ENCODE measurements at places on chromosomes 16 and 17.

GRCh38 chr16:82643936-82644630, 17.3 kb downstream of the CDH13 start:
- no peak for DNase-seq

- DNase-seq = no peak
These were observed 1.8 kb downstream of the B9D1 start for GRCh38 chr17:19360772-19361171.

DNA sequence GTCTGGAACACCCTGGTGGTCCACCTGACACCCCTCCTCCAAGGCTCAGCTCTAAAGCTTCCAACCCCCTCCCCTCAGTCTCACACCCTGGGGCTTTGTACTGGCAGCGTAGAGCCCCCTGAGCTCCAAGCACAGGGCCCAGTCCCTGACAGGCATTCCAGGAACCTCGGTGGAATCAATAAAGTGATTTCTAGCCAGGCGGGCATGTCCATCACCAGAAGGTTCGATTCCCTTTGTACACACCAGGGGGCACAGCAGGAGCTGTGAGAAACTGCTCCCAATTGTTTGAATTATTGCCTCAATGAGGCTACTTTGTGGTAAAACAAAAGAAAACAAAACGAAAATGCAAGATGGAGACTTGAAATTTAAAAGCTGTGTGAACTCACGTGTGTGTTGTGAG, 51.8 kb downstream of the SMPD3 start:
- DNase-seq = no peak

GRCh38 chr17:78020717-78021108, 62.2 kb downstream of the TNRC6C start:
- DNase-seq = no peak

GRCh38 chr16:89823087-89823823, 5.0 kb upstream of the SPIRE2 start:
- no peak for DNase-seq

DNA sequence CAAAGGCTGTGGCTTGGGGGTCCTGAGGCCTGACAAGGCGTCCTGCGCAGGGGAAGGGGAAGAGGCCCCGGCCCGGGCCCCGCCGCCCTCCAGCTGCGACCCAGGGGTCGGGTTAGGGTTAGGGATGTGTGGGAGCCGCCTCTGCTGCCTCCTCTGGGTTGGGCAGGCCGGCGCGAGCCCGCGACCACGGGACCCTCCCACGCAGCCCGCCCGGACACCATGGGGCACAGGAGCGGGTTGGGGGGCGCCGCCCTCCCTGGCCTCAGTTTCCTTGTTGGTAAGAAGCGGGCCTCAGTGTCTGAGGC, 386 bp downstream of the CIAO3 start:
- DNase-seq = no peak

- DNase-seq = no peak
These were observed 47.4 kb upstream of the MEIOC start for GRCh38 chr17:44608727-44609435.

DNA sequence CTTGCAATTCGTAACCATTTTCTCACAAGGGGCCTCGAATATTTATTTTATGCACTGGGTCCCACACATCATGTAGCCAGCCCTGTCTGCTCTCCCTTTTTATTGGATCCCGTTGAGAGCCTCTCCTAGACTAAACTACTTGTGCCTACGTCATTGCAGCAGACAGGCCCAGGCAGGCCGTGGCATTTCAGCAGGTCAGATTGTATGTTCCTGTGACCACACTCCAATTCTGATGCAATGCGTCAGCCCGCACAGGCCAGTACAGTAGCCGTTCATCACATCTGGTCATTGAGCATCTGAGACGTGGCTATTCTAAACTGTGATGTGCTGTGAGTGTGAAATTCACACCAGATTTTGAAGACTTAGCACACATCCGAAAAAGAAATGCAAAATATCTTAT, 42.2 kb downstream of the ABAT start:
- DNase-seq = no peak

GRCh38 chr17:73231395-73231794, 30.3 kb downstream of the CPSF4L start:
- no peak for DNase-seq

DNA sequence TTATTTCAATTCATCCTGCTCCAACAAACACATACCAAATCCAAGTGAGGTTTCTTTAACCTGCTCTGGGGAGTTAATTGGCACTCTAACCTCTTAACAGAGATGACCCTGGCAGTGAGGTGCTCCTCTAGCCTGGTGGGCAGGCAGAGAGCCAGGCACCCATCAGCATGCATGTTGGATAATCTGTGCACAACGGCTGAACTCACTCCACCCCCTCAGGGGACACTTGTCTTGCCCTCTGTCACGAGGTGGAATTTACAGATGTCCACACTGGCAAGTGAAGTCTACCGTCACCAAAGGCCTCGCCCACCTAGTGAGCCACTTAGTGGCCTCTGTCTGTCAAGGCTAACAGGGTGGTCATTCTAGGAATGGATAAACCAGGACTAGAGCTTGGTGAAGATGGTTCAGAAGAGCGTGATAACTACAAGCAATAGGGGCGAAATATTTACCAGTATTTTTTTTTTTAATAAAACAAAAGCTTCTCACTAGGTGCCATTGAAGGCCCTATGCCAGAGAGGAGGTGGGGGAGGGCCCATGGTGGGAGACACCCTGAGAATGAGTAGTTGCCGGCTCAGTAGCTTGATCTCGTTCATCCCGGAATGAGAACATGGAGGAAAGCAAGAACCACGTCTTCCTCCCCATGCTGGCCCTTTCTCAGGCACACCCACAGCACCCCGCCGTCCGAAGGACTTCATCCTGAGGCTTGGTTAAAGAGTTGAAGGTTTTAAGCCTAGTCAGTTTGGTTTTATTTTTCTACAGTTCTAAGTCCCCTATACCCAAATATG, 25.2 kb downstream of the PLD6 start:
- DNase-seq = no peak

GRCh38 chr17:3960764-3961163, 3.5 kb downstream of the ATP2A3 start:
- DNase-seq = no peak

- no peak for DNase-seq
These were observed 1852.1 kb downstream of the TP53TG3F start for GRCh38 chr16:35311475-35311874.

GRCh38 chr16:57766714-57767348, 31.3 kb downstream of the KATNB1 start:
- DNase-seq = no peak

DNA sequence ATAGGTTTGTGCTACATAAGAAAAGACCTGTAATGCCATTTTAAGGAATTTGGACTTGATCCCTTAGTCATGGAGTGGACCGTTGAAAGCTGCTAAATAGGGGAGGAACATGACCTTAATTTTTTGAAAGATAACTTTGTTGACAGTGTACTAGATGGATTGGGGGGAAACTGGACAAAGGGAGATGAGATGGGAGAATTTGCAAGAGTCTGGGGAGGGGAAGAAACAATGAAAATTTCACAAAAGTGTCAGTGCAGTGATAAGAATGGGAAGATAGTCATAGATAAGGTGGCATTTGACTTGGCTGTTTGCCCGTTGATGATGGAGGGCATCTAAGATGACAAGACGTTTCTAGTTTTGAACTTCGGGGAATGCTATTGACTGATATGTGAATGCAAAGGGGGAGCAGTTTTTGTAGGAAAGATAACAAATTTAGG, 22.3 kb upstream of the KRT10 start:
- no peak for DNase-seq

DNA sequence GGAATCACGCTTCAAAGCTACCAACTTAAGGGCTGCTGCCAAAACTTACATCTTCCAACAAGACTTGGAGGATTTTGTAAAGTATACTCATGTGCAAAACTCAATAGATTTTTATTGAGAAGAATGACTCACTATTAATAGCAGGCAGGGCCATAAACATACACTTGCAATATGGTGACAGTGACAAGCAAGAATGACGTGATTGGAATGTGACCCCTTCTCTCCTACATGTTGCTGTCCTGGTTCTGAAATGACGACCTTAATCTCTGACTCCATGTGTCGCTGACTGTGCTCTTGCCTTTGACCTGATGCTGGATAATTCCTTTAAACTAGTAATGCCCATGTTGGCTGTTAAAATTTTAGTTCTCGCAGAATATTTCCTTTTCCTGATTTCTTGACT, 174.5 kb downstream of the PARN start:
- no peak for DNase-seq

DNA sequence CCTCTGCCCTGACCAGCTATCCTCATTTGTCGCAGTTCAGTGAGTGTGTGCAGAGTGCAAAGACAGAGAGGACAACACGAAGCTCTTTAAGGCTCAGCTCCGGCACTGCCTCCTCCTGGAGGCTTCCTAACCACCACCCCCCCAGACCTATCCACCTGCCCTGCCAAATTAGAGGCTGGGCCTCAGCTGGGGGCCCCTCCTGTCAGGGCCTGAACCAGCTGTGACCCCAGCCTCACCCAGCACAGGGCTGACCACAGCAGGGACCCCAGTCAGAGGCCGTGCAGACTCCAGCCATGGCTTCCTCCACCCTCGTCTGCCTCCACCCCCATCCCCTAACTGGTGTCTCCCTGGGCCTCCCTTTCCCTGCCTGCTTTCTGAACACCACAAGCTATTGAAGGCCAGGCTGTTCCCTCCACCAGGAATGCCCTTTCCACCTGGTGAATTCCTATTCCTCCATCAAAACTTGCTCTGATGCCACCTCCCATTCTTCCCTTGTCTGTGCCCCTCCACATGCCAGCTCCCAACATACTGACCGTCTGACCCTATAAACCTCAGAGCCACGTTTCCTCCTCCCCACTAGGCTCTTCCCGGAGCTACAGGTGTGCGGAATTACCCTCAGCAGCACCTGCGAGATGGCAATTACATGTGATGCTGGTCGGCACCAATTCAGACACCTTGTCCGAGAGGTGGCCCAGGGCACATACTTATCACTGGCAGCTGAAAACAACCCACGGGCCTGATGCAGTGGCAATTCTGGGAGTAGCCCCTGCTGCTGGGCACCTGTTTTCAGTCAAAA, 8.8 kb downstream of the SREBF1 start:
- DNase-seq = no peak

DNA sequence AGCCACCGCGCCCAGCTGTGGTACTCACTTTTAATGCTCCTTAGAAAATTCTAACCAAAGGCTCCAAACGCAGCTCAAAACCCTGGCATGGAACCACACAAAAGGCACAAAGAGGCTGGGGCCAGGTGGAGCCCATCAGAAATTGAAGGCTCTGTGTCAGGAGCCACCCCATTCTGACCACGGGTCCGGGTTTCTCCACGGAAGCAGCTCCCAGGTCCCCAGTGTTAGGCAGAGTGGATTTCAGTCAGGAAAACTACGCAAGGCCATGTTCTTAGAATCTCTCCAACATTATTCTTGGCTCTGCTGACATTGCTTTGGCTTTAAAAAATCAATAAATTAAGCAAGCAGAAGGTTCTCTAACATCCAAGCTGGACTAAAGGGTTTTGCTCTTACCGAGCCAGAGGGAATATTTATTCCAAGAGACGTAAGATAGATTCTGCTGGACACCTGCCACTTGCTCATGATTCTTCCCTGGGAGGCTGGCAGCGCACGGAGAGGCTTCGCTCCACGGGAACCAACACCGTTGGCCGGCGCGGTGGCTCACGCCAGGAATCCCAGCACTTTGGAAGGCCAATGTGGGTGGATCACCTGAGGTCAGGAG, 93.5 kb downstream of the NXN start:
- no peak for DNase-seq

DNA sequence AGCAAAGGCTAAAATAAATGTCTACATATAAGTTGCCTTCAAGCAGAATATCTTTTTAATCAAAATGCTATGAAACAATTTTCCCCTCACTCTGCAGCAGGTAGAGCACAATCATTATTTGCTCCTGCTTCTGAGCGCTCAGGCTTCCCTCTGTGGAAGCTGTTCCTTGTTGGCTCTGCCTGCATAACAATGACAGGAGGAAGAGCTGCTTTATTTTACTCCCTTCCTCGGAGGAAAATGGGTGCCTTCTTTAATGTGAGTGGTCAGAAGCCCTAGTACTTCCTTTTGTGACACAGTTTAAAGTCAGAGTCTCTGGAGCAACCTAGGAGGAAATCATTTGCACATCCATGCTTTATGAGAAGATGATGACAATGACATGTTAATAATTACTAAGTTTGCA, 492.1 kb downstream of the CDH8 start:
- no peak for DNase-seq

GRCh38 chr16:23826528-23827045, 9.2 kb upstream of the PRKCB start:
- no peak for DNase-seq

DNA sequence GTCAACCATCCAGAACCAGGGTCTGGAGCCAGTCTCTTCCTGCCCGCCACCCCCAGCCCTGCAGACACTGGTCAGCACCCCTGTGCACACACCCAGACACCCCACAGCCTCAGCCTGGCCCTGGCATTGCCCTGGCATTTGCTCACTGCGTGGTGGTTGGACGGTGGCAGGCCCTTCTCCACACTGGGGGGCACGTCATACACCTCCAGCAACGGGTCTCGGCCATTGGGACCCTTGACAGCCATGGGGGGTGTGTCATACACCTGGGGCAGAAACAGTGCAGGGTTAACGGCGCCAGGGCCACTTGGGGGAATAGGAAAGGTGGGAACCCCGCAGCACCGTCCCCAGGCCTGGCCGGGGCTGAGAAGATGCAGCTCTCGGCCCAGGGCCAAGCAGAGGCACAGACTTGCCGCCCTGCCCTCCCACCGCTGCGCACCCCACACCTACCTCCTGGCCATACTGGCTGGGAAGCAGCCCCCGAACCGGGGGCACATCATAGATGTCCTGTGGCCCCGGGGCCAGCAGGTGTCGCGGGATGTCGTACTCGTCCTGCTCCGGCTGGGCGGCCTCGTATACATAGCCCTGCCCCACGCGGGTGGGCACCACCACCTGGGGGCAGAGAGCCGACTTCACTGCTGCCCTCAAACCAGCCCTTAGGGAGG, 14.6 kb downstream of the BCAR1 start:
- no peak for DNase-seq

DNA sequence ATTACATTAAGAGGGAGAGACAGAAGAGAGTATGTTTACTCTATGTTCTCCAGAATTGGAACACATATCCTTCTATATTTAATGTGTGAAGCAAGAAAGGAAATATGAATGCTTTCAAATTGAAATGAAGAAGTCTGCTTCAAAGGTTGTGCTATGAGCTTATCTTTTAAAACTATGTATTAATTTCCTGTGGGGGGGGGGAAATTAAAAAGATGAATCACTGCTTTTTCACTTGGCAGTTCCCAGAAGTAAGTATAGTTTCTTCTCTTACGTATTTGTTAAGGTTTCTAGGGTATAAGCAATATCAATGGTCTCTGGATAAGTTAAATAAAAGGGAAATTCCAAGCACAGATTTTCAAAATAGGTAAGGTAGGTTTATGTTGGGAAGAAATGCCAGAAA, 7.0 kb downstream of the TERF2 start:
- DNase-seq = no peak

DNA sequence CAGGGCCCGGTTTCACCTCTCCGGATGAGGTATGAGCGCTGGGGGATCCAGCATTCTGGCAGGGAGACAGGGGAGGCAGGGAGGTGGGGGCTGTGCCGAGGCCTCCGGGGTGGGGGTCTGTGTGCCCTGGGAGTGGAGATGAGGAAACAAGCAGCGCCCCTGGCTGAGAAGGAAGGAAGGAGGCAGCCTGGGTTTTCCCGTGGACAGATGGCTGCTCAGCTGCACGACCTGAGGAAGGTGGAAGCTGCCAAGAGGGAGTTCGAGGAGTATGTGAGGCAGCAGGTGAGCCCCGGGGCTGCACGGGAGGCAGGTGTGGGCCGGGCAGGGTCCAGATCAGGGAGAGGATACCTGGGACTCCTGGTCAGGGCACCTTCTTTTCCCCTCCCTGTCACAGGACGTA, 4.3 kb downstream of the RNF112 start:
- DNase-seq = no peak

GRCh38 chr16:66651965-66652364, 44.6 kb downstream of the CMTM4 start:
- no peak for DNase-seq
